GM12864 (cell line): ENCODE measurements at places on chromosomes 7 and 10.

DNA sequence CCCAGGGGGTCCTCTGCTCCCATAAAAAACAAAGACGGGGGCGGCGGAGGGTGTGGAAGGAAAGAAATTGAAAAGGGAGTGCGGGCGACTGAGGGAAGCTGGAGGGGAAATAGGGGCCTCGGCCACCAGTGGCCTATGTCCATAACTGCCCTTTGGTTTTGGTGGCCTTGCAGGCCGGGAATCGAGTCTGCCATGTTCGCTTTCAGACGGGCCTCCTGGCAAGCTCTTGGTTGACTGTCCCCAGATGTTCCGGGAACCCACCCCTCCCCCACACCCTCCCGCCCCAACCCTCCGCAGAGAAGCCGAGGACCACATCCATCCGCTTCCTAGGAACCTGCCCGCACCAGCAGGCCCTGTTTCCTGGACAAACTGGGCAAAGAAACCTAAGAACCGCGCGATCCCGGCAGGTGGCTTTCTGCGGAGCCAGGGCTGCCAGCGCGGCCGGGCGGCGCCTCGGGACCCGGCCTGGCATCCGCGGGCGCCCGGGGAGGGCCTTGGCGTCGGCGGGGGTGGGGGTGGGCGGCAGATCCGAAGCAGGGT, 20.0 kb upstream of the GATA3 start:
- DNase-seq, result no peak

- DNase-seq, result no peak
Observed at GRCh38 chr10:85786401-85786899, 580.1 kb downstream of the GRID1 start.

DNA sequence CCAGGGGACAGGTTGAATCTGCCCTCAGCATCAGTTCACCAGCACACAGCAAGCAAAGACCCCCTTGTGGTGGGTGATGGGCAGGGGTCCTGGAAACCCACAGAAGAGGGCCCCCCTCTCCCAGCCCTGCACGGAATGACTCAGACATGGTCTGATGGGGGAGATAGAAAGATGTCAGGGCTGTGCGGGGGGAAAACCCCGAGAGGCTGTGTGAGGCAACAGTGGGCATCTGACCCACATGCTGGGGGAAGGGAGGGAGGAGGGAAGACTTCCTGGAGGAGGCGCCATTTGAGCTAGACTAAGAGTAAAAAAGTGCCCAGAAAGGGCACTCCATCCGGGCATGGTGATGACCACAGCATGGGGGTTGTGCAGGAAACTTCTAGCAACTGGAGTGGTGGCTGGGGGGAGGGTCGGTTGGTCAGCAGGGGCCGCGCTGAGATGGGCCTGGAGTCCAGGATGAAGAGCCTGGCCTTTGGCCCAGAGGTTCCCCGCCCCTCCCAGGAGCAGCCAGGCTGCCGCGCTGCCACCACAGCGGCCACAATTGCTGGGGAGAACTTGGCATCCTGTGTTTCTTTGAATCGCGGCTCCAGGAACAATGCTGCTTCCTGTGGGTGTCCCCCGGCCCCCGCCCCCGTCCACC, 2.5 kb downstream of the LFNG start:
- DNase-seq, result no peak

GRCh38 chr10:129522041-129522585, 55.1 kb downstream of the MGMT start:
- DNase-seq, result no peak

DNA sequence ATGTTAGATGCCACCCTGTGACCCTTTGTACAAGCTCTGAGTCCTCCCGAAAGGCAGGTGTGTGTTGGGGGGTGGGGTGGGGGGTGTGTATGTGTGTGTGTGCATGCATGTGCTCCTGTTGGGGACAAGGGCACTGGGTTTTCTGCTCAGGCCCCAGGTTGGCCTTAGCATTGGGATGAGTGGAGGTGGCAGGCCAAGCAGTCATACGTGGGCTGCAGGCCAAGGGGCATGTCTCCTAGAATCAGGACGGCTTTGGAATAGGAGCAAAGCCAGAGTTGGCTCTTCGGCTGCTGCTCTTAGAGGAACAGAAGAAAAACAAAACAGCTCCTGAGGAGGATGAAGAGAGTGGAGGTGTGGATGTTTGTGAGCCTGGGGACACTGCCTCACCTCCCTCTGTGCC, 26.0 kb downstream of the HSPA12A start:
- no peak for DNase-seq

DNA sequence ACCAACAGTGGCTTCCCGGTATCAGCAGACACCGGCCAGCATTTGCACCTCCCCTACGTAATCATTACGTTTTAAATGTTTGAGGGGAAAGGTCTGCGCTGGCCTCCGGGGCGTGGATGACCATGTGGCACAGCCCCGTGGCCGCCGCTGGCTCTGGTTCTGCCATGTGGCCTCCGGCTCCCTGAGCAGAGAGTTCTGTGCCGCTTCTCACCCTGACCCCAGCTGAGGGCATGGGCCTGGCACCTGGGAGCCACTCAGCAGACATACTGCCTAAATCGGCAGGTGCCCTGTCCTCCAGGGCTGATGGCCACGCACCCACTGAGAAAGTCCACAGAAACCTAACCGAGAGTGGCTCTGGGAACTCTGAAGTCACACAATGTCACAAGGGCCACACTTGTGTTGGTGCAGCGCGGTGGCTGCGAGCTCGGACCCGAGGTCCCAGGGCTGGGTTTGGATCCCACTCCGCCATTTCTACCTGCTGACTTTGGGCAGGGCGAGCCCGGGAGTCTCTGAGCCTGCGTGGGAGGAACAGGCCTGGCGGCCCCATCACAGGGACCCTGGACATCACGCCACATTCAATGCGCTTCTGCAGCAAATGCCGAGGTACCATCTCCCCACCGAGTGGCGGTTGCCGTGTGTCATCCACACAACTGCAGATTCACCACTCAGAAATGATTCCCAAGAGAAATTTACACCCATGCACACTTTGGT, 25.3 kb downstream of the CFAP46 start:
- DNase-seq, result no peak

DNA sequence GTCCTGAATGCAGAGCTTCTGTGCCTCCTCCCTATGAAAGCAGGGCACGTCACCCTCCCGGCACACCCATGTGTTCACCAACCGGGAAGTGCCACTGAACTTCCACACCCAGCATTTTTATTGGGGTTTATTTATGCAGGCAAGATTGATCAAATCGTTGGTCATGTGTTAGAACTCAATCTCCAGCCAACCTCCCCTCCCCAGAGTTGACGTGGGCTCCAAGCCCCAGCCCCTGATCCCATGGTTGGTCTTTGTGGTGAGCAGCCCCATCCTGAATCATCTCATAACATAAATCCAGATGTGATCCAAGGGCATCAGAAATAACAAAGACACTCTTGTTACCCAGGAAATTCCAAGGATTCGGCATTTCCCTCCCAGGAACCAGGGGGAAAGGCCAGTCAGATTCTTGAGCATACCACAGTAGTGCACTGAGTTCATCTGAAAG, 151.2 kb downstream of the TPST1 start:
- DNase-seq, result no peak

DNA sequence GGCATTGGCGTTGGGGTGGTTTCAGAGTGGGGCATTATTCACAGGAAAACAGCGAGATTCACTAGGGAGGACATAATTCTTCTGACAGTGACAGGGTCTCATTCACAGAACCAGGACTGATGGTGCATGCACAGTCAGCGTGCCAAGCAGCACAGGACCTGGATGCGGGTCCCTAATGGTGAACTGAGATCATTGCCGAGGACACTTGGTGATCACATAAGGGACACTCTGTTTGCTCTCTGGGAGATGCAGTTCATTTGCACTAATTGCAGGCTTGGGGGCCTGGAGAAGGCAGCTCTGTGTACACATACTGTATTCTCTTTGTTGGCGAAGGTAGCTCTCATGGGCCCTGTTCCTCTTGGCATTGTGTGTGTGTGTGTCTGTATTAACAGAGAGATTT, 716.1 kb downstream of the PHTF2 start:
- no peak for DNase-seq

DNA sequence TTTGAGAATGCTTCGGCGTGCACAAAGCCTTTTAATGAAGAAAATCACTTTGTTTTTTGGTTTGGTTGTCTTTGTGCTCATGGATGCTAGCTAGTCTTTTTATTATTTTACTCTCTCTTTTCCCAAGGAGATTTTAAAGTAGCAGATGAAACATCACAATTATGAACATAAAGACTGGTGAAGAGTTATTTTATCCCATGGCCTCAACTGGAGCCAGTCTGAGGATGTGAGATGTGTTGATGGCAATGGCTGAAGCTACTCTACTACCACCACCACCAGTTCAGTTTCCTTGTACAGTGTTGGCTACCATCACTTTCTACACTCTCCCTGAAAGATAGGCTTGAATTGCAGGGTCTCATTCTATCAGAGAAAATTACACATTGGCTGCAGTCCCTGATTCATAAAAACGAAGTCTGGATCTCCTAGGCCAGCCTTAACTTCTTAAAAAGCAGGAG, 494 bp upstream of the HERC4 start:
- no peak for DNase-seq

- DNase-seq, result no peak
Observed at GRCh38 chr7:112497481-112497880, 16.7 kb downstream of the LSMEM1 start.

DNA sequence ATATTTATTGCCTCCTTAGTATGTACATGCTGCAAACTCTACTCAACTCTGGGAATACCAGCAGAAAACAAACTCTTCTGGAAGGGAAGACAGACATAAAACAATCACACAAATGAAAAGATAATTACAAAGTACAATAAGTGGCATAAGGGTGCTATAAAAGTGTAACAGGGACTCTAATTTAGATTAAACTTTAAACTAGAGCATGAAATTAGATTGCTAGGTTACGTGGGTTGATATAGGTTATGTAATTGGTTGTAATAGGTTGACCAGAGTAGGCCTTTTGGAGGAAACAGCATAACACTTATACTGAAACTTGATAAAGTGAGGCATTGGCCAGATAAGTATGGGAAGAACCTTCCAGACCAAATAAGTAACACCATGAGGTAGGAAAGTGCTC, 26.2 kb upstream of the DKK1 start:
- no peak for DNase-seq

DNA sequence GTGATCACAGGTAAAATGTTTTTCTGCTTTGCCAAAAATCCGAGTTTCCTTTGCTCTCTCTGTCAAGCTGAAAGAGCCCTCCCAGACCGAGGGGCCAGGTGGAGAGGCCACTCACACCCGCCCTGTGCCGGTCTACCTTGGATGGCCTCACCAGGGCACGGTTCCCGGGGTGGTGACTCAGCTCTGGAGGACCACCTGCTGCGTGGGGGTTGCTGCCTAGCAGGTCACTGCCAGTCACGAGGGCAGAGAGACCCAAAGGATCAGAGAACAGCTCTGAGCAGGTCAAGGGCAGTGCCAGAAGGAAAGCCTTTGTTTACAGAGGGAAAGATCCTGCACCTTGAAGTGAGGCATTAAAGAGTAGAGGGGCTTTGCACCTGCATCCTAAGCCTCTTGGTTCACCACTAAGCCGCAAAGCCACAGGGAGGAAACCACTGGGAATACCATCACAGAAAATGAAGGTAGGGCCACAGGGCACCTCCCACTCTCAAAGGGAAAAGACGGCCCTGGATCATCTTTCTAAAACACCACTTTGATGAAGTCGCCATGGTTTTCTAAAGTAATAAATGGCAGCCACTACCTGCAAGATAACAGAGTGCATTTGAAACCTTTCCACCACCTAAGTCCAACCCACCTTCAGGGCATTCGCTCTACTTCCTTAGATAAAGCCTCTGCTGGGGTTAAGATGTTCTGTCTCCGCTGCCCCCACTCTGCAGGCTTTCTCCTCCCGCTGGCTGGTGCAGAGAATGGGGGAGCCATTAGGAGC, 160.3 kb upstream of the KLF14 start:
- DNase-seq, result no peak

GRCh38 chr10:47438857-47439474, 44.9 kb downstream of the ANXA8 start:
- DNase-seq, result no peak

DNA sequence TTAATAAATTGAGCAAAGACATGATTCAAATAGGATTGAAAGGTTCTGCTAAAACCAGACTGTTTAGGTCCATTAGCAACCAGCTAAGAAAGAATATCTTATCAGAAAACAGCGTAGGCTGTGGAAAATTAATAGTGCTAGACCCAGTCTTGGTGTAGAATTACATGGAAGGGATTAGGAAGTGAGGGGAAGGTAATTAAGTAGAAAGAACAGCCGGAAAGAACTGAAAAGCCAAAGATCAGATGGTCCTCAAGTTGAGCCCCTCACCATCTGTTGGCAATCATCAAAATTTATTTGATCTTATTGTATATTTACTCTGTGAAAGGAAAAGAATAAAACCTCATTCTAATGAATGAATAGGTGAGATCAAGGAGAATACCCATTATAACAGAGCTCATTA, 50.1 kb downstream of the COL1A2 start:
- no peak for DNase-seq

- DNase-seq, result no peak
Observed at GRCh38 chr10:83476211-83476610, 663.1 kb upstream of the GHITM start.

DNA sequence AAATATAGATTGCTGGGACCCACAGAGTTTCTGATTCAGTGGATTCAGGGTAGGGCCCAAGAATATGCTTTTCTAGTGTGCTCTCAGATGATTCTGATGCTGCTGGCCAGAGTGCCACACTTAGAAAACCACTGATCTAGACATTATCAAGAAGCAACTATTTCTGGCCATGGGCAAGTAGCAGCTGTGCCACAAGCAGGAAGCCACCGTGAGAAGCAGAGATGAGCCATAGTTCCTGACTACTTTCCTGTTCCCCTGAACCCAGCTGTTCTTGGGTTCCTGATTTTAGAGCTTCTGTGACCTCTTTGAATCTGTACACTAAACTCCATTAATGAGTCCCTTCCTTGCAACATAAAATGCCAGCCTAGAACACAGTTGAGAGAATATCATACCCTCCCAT, 38.1 kb upstream of the PIK3AP1 start:
- peak; percentile 68 for DNase-seq

- DNase-seq, result peak; percentile 16
Observed at GRCh38 chr10:99711129-99711719, 20.7 kb downstream of the COX15 start.
